Activated CD8-positive, alpha-beta memory T cell treated with anti-CD3 and anti-CD28 coated beads for 1 hour (primary cell): ENCODE measurements at places on chromosomes 5 and 9.

GRCh38 chr5:18761801-18762200, 1127.5 kb downstream of the TAF11L14 start:
- no peak for DNase-seq

DNA sequence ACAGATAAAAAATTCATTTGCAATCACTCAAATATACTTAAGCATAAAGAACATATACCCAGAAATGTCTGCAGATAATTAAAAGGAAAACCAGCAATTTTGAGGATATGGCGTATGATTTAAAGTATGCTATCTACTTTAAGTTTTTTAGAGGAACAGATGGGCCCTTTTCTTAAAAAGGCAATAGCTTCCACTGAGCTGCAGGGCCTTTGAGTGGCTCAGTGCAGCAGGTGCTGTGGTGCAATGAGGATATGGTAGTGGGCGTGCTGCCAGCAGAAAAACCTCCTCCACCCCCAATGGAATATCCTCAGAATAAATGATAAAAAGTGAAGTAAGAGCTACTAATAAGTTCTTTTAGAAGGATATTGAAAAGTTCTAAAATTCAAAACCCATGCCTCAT, 814.5 kb downstream of the MTRR start:
- no peak for DNase-seq

DNA sequence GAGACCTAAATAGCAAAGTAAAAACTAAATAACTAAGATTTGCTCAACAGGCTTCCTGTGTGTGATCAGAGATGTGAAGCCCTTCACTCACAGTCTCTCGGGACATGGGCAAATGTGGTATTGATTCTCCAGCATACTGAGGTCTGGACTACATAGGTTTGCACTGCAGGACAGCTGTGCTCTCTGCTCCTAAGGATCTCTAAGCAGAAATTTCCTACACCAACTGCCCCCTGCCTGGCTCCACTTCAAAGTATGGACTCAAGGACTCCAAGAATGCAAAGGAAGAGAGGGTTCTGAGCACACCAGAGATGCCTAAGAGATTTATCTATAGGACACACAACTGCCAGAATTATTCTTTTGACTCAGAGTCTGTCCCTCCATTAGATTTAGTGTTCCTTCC, 487.2 kb downstream of the SEMA5A start:
- DNase-seq, result no peak

GRCh38 chr5:177590406-177590805, 1.6 kb upstream of the TMED9 start:
- DNase-seq, result no peak

DNA sequence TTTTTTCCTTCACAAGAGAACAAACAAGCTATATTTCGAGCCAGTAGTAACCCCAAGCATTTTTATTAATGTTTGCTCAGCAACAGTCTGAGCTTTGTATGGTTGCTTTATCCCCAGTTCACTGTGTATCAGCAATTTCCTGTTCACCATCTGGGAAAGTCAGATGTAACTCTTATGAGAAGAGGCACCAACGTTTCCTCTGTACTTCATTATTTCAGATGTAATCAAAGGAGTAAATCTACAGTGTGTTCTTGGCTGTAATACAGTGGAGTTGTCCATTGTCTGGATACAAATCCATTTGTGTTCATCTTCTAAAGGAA, 340.2 kb downstream of the ARRDC3 start:
- DNase-seq, result no peak

GRCh38 chr9:34983209-34983608, 6.3 kb upstream of the DNAJB5 start:
- no peak for DNase-seq

DNA sequence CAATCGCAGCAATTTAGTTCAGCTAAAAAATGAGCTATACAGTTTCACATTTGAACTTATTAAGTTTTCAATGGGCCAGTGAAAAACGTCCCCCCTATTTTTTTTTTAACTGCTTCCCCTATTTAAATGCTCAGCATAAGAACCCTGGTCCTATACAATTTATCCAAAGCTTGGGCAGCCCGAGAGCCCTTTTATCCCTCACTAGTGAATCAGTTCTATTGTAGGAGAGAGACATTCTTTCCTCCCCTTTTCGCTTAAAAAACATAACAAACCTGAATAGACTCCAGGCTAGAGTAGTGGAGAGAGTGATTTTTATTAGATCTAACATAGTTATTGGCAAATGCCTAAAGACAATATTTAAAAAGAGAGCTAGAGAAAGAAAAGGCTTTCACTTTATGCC, 1.4 kb downstream of the LIX1 start:
- no peak for DNase-seq

GRCh38 chr5:127094161-127094814, 21.0 kb upstream of the C5orf63 start:
- DNase-seq, result no peak
